Stimulated activated CD8-positive, alpha-beta memory T cell treated with anti-CD3 and anti-CD28 coated beads, Interleukin-2, amount 100 ng/mL, for 48 hours (primary cell): ENCODE measurements at places on chromosomes 16 and 17.

GRCh38 chr16:79008869-79009179 is 591.7 kb downstream of the MAF start:
- DNase-seq = no peak

- DNase-seq = no peak
These were observed 6.9 kb upstream of the SSTR5 start for GRCh38 chr16:1065469-1066128.

DNA sequence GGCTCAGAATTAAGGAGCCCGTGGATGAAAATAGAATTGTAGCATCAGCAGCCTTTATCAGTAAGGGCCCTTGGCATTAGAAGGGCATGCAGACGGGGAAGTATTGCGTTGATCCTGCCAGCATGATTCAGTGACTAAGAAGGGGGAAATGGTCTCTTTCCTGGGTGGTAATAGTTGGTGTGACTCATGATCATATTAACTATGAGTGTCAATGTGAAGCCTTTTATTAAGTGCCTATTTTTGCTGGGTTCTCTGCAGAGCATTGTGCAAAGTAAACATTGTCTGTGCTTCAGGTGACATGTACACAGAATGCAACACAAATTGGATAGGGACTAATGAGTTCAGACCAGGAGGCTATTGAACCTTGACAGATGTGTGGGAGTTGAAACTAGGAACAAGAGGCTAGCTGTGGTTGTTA is 24.5 kb downstream of the RCVRN start:
- DNase-seq = no peak

DNA sequence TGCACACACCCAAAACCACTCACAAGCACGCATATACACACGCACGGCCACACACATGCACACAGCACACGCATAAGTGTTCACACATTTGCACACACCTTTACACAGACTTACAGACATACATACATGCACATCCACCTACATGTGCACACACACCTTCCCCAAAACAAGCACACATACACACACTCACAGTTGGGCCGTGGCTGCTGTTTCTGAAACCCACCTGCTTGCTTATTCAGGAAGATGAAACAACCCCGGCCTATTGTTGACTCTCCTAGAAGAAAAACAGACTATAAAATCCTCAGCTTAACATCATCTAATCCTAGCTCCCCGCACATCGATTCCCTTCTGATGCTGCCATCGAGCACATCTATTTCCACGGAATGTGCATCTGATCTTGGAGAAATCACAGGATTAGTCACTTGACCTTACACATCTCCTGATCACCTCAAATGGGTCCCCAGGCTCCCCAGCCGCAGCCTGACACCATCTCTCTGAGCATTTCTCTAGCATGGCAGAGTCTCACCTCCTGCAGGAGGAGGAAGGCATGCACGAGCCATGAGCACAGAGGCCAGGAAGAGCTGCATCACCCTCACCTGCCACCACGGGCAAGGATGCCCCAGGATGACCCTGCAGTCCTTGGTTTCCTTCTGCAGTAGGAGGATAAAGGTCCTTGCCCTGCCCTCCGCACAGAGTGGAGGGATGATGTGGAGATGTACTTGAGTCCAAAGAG is 105.8 kb upstream of the CDH5 start:
- DNase-seq = no peak

DNA sequence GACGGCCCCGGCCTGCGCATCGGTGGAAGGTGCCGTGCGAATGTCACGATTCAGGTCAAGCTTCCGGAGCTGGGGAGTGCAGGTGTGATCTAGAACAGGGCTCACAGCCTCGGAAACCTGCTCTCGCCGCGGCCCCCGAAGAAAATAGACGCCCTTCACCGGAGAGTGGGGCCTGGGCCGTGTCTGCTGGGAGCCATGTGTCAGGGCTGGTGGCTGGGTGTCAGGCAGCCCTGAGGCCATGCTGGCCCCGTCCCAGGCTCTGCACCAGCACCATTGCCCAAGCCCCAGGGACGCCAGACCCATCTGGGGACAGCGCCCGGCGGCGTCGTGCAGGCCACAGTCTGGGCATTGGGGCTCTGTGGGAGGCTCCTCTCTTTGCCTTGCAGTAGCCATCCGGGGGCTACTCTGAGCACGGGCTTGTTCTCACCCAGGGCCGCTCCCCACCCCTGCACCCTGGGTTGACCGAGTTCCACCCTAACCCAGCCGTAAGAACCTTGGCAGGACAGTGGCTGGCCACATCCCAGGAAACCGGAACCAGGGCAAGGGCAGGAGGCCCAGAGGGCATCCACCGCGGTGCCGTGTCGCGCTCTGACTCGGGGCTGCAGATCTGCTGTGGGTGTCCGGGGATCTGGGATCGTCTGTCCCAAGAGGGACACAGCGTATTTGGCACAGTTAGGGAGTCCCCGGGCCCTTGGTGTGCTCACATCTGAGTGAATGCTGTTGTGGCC is 5.3 kb upstream of the NUDT16L1 start:
- no peak for DNase-seq

DNA sequence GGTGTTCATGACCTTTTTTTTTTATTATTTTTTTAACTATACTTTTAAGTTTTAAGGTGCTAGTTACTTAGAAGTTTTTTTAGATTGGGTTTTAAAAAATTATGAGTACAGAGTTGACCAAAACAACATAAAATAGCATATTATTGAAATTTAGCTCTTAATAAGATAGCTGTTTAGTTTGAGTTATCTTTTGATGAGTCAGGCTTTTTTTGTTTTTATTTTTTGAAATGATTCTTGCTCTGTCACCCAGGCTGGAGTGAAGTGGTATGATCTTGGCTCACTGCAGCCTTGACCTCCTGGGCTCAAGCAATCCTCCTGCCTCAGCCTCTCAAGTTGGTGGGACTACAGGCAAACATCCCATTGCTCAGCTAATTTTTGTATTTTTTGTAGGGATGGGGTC is 13.6 kb downstream of the ZNF750 start:
- DNase-seq = no peak

GRCh38 chr16:86428729-86429517 is 81.4 kb upstream of the FOXF1 start:
- DNase-seq = no peak

GRCh38 chr17:49450735-49451134 is 36.1 kb upstream of the PHB1 start:
- DNase-seq = no peak
